RPMI7951 (cell line): ENCODE measurements at places on chromosomes 4 and X. TPM values are rescaled to one million over a fixed set of nuclear protein-coding genes. Genes with fewer than 3 reads are reported as not detected.

- no peak for DNase-seq
Measured at GRCh38 chr4:1210971-1211370, 38.0 kb downstream of the CTBP1 start.

- DNase-seq = no peak
Measured at GRCh38 chrX:15546745-15547144, 46.1 kb downstream of the BMX start.

DNA sequence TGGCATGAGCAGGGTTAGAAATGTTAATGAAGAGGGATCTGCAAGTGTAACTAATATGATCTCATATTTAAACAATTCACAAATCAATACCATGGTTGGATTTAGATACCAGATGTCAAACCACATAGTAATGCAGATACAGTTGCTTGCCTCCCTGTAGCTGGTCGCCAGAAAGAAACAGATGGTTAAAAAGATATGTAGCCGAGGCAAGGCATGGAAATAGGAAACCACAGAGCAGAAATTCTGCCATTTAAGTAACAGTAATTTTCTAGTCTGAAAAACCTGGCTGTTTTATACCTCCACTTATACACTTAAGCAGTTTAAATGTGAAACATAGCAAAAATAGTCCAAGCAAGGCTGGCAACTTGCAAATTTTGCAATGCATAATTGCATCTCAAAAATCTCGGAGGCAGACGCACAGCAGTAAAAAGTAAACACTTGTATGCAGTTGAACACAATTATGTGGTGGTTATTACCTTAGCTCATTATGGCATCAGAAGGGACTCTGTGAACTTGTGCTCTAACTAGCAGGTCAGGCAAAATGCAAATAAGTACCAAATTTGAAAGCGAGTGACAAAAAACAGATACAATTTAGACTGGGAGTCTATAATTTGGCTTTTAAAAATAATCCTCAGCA lies 126.8 kb downstream of the NAA11 start:
- no peak for DNase-seq

FSTL5 gene
- total RNA-seq = 13.2 and 16.3 TPM in 2 replicates

- no peak for DNase-seq
Measured at GRCh38 chr4:186740822-186741221, 17.2 kb upstream of the FAT1 start.

DAPP1 gene
- total RNA-seq = not detected in 2 replicates

DNA sequence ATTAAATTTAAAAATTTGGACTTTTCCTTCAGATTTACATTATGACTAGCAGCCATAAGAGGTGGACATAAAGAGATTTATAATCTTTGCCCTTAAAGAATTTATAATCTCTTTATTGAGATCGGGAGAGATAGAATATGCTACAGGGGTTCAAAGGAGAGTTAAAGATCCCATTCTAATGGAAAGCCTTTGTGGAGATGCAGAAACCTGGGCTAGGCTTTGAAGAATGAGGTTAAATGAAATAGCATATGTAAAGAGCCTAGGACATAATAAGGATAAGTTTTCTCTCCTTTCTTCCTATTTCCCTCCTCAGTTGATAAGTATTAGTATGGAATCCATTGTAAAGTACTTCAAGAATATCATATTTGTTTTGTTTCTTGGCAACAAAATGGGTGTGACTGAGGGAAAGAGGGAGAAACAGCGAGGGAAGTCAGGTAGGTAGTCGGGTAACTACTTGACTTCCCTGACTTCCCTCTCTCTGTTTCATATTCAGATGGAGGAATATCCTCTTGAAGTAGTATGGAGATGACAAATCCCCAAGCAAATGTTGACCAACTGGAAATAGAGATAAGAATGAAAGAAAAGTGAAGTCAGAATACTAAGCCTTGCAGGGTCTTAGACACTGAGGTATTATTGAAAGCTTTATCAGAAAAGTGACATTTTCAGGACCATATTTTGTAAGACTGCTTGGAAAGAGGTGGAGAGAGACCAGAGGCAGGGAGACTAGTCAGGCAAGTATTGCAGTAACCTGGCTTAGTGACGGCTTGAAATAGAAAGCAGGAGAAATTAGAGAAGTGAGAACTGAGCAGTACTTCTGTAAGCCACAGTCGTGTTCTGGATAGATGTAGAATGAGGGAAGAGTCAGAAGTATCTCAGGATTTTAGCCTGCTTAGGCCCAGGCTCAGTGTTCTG lies 82.9 kb downstream of the PDLIM5 start:
- no peak for DNase-seq

SPANXN3 gene
- not detected in 2 replicates for total RNA-seq
